ENCODE measurements at places on chromosomes 2 and 18.
A peak's percentile ranks its signal among the peaks of the same experiment; 100 is the strongest.

DNA sequence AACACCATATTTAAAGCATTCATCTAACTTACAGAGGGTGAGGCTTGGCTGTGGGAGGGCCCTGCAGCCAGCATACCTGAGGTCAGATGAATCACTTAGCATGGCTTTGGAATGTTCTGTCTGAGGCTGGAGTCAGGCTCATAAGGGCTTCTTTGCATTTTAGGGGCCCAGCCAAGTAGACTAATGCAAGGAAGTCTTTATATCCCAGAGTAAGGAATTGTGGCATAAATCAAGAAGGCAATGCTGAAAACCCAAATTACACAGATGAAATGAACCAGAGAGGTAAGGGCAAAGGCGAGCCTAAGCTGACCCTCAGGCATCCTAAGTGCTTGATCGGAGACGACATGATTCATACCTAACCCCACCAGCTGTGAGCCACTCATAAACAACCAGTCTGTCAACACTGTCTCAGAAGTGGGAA is 383.6 kb downstream of the DCC start:
- DNase-seq, result no peak

DNA sequence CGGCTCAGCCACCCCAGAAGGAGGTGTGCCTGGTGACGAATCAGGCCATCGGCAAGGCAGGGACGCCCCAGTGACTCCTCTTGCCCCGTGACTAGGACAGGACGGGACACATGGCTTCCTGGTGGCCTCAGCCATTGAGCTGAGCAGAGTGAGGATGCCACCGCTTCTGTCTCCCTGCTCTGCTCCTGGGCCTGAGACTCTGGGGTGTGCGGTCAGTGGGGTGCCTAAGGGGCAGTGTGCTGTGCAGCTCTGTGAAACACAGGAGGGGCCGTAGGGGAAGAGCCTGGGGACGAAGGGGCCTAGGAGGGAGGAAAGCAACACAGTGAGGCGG is 24.3 kb downstream of the IGFBP5 start:
- no peak for DNase-seq

DNA sequence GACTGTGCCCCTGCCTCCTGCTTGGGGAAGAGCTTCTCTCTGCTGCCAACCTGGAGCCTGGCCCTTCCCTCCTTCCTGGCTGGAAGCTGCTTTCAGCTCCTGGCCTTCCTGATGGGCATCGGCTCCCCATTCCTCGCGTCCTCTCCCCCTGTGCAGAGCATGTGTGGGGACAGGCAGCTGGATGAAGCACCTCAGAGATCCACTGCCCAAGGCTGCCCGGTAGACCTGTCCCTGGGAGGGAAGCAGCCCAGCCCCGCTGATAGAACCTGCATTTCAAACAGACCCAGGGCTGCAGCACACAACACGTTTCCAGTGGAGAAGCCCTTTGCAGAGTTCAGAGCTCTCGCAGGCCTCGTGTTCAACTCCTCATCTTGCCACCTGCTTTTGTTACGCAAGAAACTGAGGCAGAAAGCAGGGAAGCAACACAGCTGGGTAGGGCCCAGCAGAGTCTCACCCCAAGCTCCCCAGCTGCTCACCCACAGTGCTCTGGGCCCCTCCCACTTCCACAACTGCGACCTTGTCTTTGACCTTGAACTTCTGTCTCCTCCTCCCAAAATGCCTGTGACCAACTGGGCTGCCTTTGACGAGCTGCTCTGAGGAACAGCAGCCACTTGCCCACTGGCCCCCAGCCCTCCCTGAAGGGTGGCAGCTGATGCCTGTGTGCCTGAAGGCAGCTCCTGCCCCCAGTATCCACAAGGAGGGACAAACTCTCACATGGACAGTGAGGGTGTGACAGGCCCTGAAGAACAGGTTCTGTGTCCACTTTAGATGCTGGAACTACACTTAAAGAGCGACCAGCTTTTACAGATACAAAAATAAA is 65.5 kb downstream of the PARD6G start:
- no peak for DNase-seq

GRCh38 chr2:65991381-65992197 is 443.3 kb upstream of the MEIS1 start:
- DNase-seq, result no peak

GRCh38 chr2:235114286-235114685 is 162.5 kb downstream of the SH3BP4 start:
- no peak for DNase-seq

DNA sequence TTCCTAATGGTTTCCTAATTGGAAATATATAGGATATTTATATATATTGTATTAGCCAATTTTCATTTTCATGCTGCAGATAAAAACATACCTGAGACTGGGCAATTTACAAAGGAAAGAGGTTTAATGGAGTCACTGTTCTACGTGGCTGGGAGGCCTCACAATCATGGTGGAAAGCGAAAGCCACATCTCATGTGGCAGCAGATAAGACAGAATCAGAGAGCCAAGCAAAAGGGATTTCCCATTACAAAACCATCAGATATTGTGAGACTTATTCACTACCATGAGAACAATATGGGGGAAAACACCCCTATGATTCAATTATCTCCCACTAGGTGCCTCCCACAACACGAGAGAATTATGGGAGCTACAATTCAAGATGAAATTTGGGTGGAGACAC is 242.5 kb upstream of the NETO1 start:
- DNase-seq, result no peak

- DNase-seq, result no peak
These were observed 106.0 kb upstream of the TAF1B start for GRCh38 chr2:9737053-9737875.

DNA sequence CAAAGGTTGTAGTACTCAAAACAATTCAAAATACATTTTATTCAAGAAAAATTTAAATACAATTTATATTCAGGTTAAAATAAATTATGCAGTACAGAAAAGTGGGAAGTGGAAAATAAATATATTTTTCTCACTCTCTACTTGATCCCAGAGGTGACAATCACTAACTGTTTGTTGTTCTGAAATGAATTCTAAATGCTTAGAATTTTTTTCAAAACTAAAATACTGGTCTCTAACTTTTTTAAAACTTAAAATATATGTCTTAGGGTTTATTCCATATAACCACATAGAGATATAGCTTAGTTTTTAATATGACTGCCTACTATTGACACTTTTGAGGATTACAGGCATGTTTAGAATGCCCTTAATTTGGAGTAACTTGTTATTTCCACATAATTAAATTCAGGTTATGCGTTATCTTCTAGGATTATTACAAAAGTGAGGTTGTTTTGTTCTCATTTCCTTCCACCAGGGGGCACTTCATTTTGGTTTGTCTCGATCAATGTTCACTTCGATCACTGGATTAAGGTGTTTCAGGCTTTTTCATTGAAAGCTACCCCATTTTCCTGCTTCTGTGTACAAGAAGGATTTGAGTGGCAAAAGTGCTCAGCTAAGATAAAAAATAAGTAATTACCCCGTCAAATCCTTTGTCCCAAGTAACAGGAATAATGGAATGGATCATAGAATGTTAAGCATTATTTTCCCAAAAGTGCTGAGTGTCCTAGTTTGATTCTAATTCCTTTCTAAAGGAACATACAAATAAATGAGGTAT is 27.1 kb upstream of the TFPI start:
- no peak for DNase-seq

GRCh38 chr18:44791520-44791919 is 110.8 kb downstream of the SETBP1 start:
- no peak for DNase-seq

DNA sequence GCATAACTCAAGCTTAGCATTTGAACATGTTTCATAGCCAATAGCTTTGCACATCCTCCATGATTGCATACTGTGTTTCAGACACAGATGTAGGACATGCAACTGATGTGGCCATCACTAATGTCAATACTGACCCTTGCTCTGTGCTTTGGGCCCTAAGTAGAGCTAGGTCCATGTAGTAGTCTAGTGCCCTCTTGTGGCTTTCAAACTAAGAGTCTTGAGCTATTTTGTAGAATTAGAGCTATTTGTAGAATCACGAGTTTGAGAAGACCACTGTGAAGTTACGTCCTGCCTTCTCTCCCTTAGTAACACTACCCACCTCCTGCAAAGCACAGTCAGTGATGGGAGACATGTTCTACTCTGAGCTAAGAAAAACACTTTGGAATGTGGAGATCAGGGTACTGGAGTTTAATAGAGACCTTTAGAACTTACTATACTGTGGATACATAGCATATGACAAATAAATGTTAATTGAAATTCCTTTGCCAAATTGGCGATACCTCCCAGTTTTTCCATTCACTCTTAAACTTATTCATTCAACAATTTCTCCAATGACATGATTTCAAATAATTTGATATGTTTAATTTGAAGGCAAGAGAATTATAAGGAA is 306.5 kb upstream of the TNP1 start:
- peak; percentile 39 for DNase-seq

GRCh38 chr2:163943403-163944346 is 207.9 kb upstream of the FIGN start:
- DNase-seq, result no peak

GRCh38 chr18:11149441-11150270 is at the start of gene PIEZO2:
PIEZO2 (minus strand) TSS chr18:11149569; CDS start chr18:11148588, 981 bp downstream.
- DNase-seq, result no peak
